ENCODE measurements at places on chromosomes 11 and 22.

DNA sequence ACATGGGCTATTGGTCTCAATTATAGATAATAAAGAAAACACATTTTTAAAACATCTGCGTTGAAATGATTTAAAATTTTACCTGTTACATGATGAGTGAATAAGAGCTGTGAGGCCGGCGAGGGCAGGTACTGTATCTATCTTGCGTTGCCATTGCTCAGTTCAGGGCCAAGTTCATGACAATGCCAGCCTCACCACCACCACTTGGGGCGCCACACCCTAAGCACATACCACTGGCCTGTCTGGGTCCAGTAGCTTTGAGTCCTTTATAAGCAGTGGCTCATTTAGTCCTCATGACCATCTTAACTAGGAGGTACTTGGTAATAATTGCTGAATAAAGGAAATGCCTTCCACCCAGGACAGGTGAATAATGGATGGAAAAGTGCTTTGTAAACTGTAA is 14.5 kb upstream of the MB start:
- DNase-seq: no peak

GRCh38 chr22:43530349-43531201 is 118.8 kb downstream of the MPPED1 start:
- DNase-seq: no peak

DNA sequence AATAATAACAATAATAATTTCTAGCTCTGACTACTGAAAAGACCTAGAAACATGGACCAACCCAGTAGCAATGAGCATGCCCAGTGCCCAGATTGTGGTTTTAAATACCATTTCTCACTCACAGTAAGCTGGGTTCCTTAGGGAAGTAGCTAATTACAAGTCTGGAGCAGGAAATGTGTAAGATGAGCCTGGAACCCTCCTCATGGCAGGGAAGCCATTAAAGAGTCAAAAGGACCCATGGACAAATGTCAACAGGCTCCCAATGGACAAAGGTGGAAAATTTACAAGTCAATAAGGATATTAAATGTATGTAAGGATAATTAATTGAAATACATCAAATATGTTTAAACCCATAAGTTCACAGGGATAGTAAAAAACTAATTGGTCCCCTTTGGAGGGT is 10.6 kb upstream of the CSNK2A3 start:
- DNase-seq: no peak

GRCh38 chr11:112735470-112735869 is 225.8 kb upstream of the NCAM1 start:
- no peak for DNase-seq

DNA sequence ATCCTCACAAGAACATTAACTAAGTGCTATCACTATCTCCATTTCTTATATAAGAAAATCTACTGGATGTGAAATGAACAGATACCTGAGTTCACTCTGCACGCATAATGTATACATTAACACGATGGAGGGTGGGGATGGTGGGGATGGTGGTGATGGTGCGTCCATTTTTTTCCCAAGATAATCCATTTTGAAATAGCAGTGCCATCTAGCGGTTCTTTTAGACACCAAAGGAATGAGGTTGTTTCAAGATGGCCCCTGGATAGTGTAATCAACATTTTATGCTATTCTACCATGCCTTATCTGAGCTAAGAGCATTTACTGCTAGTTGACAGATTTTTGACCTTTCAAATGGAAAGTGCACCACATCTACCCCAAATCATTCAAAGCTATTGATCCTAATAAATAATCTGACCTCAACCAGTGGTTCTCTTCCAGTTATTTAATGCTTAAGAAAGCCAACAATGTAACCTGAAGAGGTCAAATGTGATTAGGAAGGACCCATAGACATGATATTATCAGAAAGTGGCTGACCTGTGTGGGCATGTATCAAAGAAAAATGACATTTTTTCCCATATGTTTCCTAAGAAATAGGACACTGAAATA is 714.7 kb upstream of the TENM4 start:
- no peak for DNase-seq

DNA sequence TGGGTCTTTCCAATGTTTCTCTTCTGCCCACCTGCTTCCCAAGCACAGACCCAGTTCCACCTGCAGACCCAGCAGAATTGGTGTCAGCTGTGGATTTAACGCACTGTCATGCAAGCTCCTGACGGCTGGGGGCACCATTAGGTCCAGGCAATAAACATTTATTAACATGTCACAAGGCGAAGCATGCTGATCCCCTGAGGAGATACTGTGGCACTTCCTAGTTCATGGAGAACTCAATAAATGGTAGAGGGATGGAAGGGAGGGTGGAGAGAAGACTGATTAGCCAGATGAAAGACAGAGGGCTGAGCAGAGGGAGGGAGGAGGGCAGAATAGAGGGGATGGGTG is 68.3 kb upstream of the TSPAN18 start:
- no peak for DNase-seq

GRCh38 chr22:43995057-43995685 is 28.9 kb upstream of the PARVB start:
- DNase-seq: no peak

GRCh38 chr22:28909375-28909774 is 26.0 kb downstream of the ZNRF3 start:
- DNase-seq: peak; percentile 70

DNA sequence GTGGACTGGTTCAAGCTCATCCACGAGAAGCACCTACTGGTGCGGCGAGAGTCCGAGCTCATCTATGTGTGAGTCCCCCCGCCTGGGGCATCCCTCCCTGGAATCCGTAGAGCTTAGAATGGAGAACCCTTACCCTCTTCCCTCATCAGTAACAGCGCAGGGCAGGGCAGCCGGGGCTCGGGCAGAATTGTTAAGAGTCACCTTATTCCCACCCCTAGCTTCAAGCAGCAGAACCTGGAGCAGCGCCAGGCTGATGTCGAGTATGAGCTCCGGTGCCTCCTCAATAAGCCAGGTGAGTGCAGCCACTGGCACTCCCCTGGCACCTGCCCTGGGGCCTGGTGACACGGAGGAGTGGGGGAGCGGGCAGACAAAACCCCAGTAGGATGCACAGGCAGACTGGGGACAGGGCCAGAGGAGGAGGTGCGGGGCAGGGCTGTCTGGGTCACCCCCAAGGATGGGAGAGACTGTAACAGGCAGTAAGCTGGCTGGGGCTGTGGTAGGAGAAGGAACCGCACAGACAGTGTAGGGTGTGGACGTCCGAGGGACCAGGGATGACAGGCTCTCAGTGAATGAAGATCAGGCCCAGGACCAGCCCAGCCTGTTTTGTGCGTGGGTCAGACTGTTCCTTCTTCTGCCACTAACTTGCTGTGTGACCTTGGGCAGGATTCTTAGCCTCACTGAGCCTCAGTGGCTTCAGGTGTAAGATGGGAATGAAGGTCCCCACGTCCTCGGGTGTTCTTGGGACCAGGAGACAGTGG is 20.4 kb downstream of the C22orf23 start:
- DNase-seq: no peak

DNA sequence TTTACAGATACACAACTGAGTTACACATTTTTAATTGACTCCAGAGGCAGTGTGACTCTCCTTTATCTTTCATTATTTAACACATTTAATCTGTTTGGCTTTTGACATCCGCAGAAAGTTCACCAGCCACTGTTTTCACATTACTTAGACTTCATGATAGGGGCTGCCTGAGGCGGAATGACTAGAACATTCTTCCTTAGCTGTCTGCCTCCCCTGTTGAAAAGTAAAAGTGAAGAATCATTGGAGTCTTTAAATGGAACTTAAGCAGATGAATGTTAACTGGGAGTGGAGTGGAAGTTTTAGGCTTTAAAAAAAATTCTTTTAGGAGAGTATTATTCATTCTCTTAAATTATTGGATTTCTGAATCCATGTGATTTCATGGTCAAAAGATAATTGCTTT is 229.2 kb upstream of the MTNR1B start:
- no peak for DNase-seq

Measured in T-helper 2 cell (primary cell).